ENCODE measurements at places on chromosomes 4 and X. TPM values are rescaled to one million over a fixed set of nuclear protein-coding genes. Genes with fewer than 3 reads are reported as not detected.

GRCh38 chr4:40916218-40916555, 166.4 kb downstream of the NSUN7 start:
- DNase-seq, result no peak

- no peak for DNase-seq
Measured at GRCh38 chr4:68948044-68948743, 3.4 kb downstream of the UGT2A3 start.

ANXA3 gene
- total RNA-seq, result 158 TPM

TMSB15A gene
- 17.0 TPM for total RNA-seq

SATL1 gene
- not detected for total RNA-seq
